Karpas-422 (cell line): ENCODE measurements at places on chromosomes 7 and 10. TPM values are rescaled to one million over a fixed set of nuclear protein-coding genes. Genes with fewer than 3 reads are reported as not detected.

Gene NODAL
- not detected in 2 replicates for total RNA-seq

Gene PTER
- total RNA-seq: 24.4 and 40.1 TPM in 2 replicates

Gene ZNF33B
- 7.7 and 22.7 TPM in 2 replicates for total RNA-seq

Gene PRPS1L1
- not detected in 2 replicates for total RNA-seq

Gene DCLRE1A
- total RNA-seq: 5.7 and 11.4 TPM in 2 replicates

Gene TUBB8
- not detected in 2 replicates for total RNA-seq

Gene NEUROG3
- not detected in 2 replicates for total RNA-seq

Gene GFRA1
- total RNA-seq: not detected in 2 replicates

Gene MUC12
- total RNA-seq: not detected in 2 replicates

Gene UCN3
- total RNA-seq: not detected in 2 replicates

Gene NUTM2B
- total RNA-seq: 0.34 and 0.61 TPM in 2 replicates

Gene RP9
- total RNA-seq: 10.3 and 12.6 TPM in 2 replicates

Gene CCDC172
- total RNA-seq: not detected in 2 replicates

Gene JCAD
- total RNA-seq: not detected in 2 replicates

Gene ACBD5
- 18.3 and 18.4 TPM in 2 replicates for total RNA-seq

Gene CD36
- total RNA-seq: not detected in 2 replicates

Gene SFTPA1
- not detected in 2 replicates for total RNA-seq

Gene UTF1
- total RNA-seq: not detected in 2 replicates

Gene FKBP6
- total RNA-seq: not detected in 2 replicates

Gene PLAC9
- total RNA-seq: not detected in 2 replicates

Gene TMEM168
- total RNA-seq: 27.4 and 32.0 TPM in 2 replicates

Gene INMT
- total RNA-seq: not detected in 2 replicates

Gene SAP25
- 2.5 and 4.9 TPM in 2 replicates for total RNA-seq

Gene PNLIPRP3
- total RNA-seq: not detected in 2 replicates

Gene NUTM2E
- total RNA-seq: 0.19 and 0.43 TPM in 2 replicates

Gene MALSU1
- total RNA-seq: 92.2 and 169 TPM in 2 replicates

Gene MINDY3
- 22.6 and 43.0 TPM in 2 replicates for total RNA-seq

Gene SEMA3A
- total RNA-seq: not detected in 2 replicates

Gene HOXA1
- 4.1 and 4.4 TPM in 2 replicates for total RNA-seq

Gene IDI2
- not detected in 2 replicates for total RNA-seq

Gene VSTM4
- total RNA-seq: not detected in 2 replicates

Gene CH25H
- not detected in 2 replicates for total RNA-seq

Gene RARRES2
- total RNA-seq: not detected in 2 replicates

Gene ADCK2
- total RNA-seq: 16.8 and 27.1 TPM in 2 replicates

Gene C10orf53
- total RNA-seq: not detected in 2 replicates

Gene CLCN1
- not detected in 2 replicates for total RNA-seq

Gene EFCAB10
- not detected in 2 replicates for total RNA-seq

Gene TRIM73
- total RNA-seq: 0.22 and 2.2 TPM in 2 replicates

Gene FAM237B
- total RNA-seq: not detected in 2 replicates

Gene BEND7
- total RNA-seq: not detected in 2 replicates
